ENCODE measurements at places on chromosomes 3 and 15. TPM values are rescaled to one million over a fixed set of nuclear protein-coding genes. Genes with fewer than 3 reads are reported as not detected.

Gene TERC
- 47.5 TPM for total RNA-seq

Gene KNG1
- total RNA-seq: not detected

DNA sequence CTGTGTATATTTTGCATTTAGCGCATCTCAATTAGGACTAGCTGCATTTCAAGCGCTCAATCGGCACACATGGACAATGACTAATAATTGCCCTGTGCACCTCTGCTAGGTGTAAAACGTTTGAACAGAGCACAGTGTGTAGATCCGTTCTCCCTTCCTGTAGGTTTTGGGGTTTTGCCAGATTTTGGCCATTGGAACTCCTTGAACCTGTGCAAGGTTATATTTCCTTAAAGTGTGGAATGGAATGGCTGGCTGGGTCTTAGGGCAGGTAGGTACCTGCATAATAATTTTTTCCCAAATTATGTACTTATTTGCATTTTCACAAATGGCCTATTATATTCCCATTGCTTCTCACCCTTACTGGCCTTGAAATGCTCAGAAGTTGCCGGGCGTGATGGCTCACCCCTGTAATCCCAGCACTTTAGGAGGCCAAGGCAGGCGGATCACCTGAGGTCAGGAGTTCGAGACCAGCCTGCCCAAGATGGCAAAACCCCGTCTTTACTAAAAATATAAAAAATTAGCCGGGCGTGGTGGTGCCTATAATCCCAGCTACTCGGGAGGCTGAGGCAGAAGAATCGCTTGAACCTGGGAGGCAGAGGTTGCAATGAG is 777 bp downstream of the RNU5B-1 start:
- no peak overlapping the region for H3K4me3 ChIP-seq
- H3K27me3 ChIP-seq: no peaks in the 10 kb centered on the region
- H3K4me1 ChIP-seq: peaks cover 9% of the 10 kb centered on the region
- no peak for DNase-seq
- no peaks in the 10 kb centered on the region for H3K36me3 ChIP-seq

- H3K4me3 ChIP-seq: no peak overlapping the region
- no peaks in the 10 kb centered on the region for H3K27me3 ChIP-seq
- no peak overlapping the region for H3K27ac ChIP-seq
- H3K36me3 ChIP-seq: no peaks in the 10 kb centered on the region
- no peak for DNase-seq
Observed at GRCh38 chr3:127777921-127778656, 44.2 kb downstream of the MGLL start.

Gene KNL1
- total RNA-seq: 71.7 TPM

DNA sequence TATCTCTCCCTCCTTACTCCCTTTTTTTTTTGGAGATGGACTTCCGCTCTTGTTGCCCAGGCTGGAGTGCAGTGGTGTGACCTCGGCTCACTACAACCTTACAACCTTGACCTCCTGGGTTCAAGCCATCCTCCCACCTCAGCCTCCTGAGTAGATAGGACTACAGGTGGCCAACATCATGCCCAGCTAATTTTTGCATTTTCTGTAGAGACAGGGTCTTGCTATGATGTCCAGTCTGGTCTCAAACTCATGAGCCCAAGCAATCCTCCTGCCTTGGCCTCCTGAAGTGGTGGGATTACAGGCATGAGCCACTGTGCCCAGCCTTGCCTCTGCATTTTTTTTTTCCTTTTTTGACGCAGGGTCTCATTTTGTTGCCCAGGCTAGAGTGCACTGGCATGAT is 17.1 kb downstream of the STAG1 start:
- H3K27me3 ChIP-seq: no peaks in the 10 kb centered on the region
- no peaks in the 10 kb centered on the region for H3K36me3 ChIP-seq
- H3K4me1 ChIP-seq: peaks cover 29% of the 10 kb centered on the region
- no peak overlapping the region for H3K27ac ChIP-seq
- no peak for DNase-seq

DNA sequence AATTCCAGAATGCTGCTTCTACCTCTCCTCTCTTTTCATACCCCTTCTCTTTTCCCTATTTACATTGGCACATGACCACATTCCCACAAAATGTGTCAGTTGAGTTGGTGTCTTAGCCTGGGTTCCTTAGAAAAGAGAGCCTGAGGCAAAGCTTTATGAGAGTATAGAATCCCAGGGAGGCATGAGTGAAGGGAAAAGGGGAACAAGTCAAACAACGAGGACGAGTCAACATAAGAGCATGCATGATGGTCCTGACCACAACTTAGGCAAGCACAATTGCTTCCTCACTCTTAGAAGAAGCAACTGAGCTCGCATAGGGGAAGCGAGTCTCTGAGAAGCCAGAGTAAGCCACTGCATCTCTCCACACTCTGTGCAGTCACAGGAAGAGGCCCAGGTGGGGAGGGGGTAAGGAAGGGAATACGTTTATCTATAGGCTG is 15.4 kb upstream of the ZNF774 start:
- no peak overlapping the region for H3K4me3 ChIP-seq
- H3K4me1 ChIP-seq: no peaks in the 10 kb centered on the region
- no peaks in the 10 kb centered on the region for H3K36me3 ChIP-seq
- H3K27ac ChIP-seq: no peak overlapping the region

DNA sequence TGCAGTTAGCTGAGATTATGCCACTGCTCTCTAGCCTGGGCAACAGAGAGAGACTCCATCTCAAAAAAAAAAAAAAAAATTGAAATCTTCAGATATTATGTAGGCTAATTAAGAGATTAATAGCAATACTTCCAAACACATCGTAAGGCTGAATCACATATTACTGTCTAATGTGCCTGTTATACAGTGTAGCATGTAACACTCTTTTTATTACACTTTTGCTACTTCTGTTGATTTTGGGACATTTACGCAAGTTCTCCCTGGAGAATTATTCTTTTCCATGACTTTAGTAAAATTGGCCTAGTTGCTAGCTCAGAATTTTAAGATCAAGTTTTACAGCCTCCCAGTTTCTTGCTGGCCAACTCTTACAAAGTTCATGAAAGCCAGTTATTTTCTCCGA is 605.2 kb downstream of the NAALADL2 start:
- H3K27ac ChIP-seq: no peak overlapping the region
- no peak overlapping the region for H3K4me3 ChIP-seq
- no peaks in the 10 kb centered on the region for H3K4me1 ChIP-seq
- H3K27me3 ChIP-seq: no peaks in the 10 kb centered on the region
- no peak for DNase-seq

DNA sequence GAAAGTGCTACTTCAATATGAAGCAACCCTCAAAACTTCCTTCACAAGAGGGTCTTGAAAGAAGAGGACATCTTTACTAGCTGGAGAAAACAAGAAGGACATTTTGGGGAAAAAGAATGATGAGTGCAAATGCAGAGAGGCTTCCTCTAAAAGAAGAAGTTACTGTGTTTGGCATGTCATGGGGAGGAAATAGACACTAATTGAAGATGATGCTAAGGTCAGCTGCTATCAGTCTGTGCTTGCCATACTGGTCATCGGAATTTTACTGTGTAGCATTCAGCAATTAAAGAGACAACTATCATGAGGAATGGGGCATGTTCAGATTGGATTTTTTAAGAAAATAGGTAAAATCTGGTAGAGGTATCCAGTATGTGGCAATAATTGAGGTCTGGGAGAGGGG is 60.0 kb downstream of the THRB start:
- no peaks in the 10 kb centered on the region for H3K27me3 ChIP-seq
- no peaks in the 10 kb centered on the region for H3K4me1 ChIP-seq
- no peaks in the 10 kb centered on the region for H3K36me3 ChIP-seq
- no peak for DNase-seq
- no peak overlapping the region for H3K4me3 ChIP-seq
- no peak overlapping the region for H3K27ac ChIP-seq

- no peak overlapping the region for H3K27ac ChIP-seq
- H3K36me3 ChIP-seq: no peaks in the 10 kb centered on the region
- no peak overlapping the region for H3K4me3 ChIP-seq
- no peak for DNase-seq
Observed at GRCh38 chr3:57959423-57960173, 48.6 kb upstream of the FLNB start.

Data from neural progenitor cell (in vitro differentiated cells).